ENCODE measurements at places on chromosomes 2 and 18.
A peak's percentile ranks its signal among the peaks of the same experiment; 100 is the strongest.

DNA sequence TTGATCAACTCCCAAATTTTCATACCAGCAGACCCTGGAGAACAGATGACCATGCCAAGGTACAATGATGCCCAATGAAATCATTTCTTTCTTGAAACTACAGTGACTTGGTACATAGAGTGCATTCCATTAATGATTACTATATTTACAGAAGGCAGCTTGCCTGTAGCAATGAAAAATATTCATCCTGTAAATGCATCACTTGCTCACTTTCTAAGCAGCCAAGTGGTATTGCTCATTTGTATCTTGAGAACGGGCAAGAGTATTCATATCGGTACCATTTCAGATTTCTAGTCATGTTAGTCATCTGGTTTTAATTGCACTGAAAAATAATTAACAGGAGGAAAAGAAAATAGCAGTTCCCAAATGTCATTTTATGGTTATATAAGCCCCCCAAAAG is 59.6 kb downstream of the VIL1 start:
- DNase-seq: no peak

DNA sequence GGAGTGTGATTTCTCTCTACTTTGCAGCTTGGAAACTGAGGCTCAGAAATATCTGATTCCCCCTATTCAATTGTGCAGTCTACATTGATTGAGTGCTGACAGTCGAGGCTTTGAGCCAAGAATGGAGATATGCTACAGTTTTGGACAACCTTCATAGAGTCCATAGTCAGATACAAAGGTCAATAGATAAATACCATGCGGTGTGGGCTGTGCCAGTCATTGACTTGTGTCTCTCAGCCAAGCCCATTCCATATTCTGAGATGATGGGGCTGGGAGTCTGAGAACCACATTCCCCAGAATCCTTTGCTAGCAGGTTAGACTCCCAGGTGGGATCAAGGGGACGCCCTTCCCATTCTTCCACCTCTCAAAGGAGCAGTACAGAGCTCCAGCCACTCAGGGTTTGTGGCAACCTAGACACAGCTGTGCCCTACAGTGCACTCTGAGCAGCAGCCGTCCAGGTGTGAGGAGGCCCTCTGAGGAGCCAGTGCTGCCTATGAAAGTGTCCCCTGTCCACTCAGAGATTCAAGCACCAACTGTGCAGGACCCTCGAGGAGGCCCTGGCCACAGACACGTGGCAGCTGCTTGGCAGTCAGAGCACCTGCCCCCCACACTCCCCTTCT is 348.3 kb downstream of the CYRIA start:
- DNase-seq: no peak

DNA sequence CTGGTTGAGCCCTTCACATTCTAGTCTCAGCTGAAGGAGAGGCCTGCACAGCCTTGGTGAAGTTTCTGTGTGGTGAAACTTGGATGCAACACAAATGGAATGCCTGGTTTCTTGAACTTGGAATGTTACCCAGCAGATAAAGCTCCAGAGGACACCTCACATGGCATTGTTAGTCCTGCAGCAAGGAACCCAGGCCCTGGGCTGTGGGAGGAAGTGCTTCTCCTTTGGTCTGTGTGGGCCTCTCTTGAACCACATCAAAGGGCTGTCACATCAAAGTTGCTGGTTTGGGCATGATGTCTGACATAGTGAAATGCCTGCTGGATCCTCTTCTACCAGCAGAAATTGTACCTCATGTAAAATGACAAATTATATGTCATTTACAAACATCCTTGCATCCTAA is 198.5 kb downstream of the FHOD3 start:
- DNase-seq: no peak

DNA sequence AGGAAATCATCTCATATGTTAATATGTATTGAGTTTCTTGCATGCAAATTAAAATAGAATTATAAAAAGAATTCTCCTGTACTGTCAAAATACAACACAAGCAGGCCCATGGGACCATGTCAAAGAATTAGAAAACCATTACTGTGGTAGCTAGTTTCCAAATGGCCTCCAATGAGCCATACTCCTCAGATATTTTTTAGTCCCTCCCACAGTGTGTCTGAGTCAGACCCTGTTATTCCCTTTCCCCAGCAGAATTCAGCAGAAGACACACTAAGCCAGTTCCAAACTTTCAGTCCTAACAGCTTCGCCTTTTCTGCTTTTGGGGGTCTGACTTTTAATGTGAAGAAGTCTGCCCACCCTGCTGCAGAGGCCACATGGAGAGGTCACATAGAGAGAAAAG is 86.7 kb downstream of the FIGN start:
- DNase-seq: no peak

- no peak for DNase-seq
Observed at GRCh38 chr2:138537170-138537915, 35.8 kb downstream of the SPOPL start.

DNA sequence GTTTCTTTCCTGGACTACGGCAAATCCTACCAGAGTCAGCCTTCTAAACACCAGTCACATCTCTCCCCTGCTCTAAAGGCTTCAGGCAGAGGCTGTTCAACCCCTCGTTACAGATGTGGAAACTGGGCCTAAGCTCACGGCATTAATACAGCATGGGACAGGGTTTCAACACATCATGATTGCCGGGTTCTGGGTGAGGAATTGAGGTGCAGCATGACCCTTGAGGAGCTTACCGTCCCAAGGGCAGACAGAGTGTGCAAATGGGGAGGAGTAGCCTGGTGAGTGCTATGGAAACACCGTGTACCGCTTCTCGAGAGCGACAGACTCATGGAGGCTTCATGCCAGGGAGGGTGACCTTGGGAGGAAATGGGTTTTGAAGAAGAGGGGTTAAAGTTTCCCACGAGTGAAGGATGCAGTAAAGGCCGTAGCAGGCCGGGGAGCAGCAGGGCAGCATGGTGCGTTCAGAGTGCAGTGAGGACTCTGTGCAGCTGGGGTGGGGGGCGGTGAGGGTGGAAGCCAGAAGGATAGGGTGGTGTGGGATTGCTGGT is 51.1 kb downstream of the TGOLN2 start:
- no peak for DNase-seq

- no peak for DNase-seq
Observed at GRCh38 chr2:68832233-68832869, 38.8 kb downstream of the BMP10 start.

DNA sequence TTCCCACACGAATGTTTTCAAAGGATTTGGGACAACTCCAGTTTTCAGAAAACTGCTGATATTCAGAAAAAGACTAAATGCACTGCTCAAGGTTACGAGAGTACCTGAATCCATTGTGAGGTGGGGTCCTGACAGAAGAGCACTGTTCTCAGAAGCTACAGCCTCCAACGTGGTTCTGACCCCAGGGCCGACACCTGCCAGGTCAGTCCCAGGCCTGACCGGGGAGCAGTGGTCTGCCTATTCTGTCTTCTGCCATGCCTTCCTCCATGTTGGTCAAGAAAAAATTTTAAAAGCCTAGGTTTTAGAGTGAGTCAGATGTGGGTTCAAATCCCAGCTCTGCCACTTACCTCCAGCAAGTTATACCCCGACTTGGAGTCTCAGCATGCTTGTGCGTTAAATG is 212.3 kb downstream of the BCL11A start:
- no peak for DNase-seq

DNA sequence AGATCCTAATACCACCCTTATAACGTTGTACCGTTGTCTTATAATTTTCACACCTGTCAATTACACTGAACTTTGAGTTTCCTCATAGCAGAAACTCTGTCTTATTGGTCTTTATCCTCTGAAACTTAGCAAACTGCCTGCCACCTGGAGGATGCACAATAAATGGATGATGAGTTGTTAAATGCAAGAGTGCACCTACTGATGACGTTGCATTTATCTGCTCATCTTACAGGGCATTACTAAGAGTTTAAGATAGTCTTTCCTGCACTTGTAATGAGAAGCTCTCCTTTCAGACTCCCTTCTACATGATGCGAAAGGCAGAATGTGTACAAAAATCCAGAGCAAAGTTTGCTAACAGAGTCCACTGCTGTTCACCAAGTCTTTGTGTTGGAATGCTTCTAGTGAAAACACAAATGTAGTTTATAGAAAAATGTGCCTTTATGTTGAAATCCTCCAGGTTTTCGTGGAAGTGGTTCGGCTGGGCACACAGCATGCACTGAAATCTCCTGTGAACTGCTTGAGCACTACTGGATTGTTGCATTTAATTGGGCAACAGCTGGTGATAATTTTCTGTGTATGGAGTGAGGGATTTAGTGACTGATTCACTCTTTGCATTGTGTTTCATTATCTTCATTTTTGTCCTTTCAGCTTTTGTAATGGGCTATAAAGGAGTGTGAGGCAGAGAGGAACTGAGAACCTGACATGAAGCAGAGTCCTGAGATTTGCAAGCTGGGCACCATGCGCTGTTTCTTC is 665.8 kb upstream of the ID2 start:
- DNase-seq: no peak

DNA sequence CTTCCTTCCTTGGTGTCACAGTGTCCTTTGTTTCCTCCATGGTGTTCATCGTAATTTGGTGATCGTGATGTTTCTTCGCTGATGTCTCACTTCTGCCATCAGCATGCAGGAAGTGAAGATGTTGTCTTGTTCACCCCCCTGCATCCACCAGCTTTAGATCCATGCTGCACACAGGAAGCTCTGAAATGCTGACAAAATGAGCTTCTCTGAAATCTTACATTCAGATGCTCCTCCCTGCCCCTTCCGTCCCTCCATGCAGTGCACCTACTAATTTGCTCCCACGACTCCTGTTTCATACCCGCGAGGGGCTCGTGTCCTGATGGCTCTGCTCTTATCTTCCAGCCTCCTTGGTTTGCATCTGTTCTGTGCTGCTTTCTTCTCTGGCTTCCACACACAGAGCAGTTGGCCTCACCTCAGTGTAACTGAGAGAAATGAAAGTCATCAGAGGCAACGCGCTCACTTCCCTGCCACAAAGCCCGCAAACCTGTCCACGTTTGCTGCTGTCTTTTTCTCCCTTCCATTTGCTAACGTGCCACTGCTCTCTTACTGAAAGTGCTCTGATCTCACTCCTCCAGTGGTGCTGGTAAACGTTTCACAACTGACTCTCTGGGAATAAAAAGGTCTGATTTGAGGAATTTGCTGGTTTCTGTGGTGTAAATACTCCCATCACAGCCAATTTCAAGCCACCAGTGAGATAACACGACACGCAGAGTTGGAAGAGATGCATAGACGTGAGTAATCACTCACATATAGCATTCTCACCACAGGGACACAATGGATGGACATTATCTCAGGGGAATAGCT is 41.0 kb upstream of the MGAT4A start:
- no peak for DNase-seq

- no peak for DNase-seq
Observed at GRCh38 chr2:171146633-171147032, 14.1 kb downstream of the TLK1 start.

- DNase-seq: peak; percentile 20
Observed at GRCh38 chr2:190469771-190470170, 61.6 kb downstream of the MFSD6 start.

DNA sequence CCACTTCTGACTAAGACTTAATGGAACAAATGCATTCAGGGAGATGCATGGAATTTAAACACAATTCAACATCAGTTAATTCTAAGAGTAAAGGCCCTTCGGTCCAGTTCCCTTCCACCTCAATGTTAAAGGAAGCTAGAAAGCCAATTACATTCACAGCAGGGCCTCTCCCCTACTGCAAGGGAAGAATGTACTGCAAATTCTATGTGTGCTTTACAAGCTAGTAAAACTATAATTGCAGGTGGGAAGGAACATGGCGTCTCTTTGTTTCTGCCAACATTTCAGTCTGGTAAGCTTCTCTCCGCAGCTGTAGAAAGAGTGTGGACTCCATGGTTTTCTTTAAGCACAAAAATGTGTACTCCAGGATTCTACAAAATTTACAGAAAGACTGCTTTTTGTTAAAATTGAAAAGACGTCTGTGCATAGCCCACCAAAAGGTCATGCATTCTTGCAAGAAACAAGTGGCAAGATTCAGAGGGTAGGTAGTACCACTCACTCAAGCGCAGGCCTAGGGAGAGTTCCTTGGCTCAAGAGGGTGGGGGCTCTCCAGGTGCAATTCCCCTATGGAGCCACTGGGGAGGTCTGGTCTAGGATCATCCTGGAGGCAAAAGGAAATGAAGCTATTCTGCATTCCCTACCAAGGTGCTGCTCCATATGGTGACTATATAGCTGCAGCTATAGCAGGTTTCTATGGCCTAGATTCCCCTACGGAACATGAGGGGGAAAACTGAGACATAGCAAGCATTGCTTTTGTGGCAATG is 127.0 kb upstream of the FZD5 start:
- DNase-seq: peak; percentile 79

DNA sequence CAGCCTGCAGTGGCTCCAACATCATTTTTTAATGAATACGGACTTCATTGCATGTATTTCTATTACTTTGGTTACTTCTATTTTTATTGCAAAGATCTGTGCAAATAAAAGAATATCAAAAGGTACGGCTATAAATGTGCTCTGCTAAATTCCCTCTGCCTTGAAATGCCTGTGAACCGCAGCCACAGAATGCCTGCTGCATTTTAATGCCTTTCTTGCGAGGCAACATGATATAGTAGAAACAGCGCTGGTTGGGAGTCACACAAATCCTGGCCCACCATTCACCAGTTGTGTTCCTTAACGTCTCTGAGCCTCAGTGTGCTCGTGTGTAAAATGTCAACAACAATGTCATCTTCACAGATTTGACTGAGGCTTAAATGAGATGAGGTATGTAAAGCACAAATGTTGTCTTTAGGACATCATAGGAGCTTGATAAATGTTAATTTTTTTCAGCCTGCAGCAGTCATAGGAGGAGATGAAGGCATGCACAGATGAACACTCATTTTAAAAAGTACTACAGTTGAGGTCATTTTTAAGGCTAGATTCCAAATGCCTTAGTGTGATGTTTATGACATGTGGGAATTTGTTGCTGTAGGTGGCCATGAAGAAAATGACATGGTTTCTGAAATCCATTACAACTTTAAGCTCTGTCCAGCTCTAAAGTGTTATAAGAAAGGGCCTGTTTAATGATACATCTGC is 187.6 kb upstream of the NRP2 start:
- peak; percentile 13 for DNase-seq

GRCh38 chr2:64298161-64298560 is 153.9 kb upstream of the PELI1 start:
- no peak for DNase-seq

- DNase-seq: no peak
Observed at GRCh38 chr2:5661362-5661761, 30.8 kb upstream of the SOX11 start.

GRCh38 chr2:40199771-40200170 is 252.1 kb downstream of the SLC8A1 start:
- DNase-seq: no peak

GRCh38 chr2:82994151-82994550 is 1464.9 kb downstream of the SUCLG1 start:
- DNase-seq: no peak

- no peak for DNase-seq
Observed at GRCh38 chr2:105255979-105256378, 14.4 kb downstream of the GPR45 start.

- DNase-seq: peak; percentile 25
Observed at GRCh38 chr18:45081566-45082181, 401.0 kb downstream of the SETBP1 start.

- no peak for DNase-seq
Observed at GRCh38 chr2:50596515-50596914, 435.4 kb downstream of the NRXN1 start.

GRCh38 chr2:424306-425171 is 136.6 kb upstream of the ALKAL2 start:
- DNase-seq: peak; percentile 40

Measured in mesendoderm (in vitro differentiated cells).